Cerebellar nuclear complex (tissue), 1 donor: ENCODE measurements at places on chromosomes 12 and 14.

DNA sequence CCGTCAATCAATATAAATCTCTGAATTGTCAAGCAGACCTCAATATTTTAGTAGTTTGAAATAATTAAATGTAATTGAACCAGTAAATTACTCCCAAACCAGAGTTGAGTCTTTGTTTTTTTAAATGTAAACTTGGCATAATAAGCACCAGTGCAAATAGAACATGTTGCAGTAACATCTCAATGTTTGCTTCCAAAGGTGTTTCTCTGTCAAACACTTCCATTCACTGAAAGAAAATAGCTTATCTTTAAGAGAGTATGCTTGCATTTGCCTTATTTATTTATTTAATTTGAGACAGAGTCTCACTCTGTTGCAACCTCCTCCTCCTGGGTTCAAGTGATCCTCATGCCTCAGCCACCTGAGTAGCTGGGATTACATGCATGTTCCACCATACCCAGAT, 39.9 kb upstream of the EGLN3 start:
- DNase-seq = no peak

DNA sequence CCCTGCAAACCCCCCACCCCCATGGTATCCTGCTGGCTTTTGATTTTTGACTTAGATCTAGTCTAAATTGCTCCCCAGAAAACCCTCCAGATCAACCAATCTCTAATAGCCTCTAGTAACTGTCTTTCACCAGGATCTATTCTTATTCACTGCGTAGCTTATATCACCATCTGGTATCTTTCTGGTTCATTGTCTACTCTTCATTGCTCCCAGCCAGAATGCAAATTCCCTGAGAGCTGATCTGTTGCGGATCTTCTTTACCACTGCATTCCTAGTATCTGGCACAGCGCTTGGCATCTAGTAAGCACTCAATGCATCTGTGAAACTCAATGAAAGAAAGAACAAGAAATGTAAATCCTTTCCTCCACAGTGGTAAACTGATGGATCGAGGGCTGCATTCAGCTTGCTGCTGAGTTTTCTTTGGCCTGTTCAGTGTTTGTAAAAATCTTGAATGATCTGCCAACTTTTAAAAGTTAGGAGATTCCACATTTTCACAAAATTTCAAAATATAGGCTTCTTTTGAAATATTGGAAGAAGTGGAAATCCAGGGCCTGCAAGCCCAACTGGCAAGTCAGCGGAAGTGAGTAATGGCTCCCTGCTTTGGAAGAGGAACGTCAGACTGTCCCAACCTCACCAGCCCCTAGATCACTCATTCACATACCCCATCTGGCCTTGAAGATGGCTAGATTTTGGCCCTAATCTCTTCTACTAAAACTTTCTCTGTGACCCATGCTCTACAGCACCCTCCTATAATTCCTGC, 274.2 kb downstream of the SSPN start:
- DNase-seq = no peak

DNA sequence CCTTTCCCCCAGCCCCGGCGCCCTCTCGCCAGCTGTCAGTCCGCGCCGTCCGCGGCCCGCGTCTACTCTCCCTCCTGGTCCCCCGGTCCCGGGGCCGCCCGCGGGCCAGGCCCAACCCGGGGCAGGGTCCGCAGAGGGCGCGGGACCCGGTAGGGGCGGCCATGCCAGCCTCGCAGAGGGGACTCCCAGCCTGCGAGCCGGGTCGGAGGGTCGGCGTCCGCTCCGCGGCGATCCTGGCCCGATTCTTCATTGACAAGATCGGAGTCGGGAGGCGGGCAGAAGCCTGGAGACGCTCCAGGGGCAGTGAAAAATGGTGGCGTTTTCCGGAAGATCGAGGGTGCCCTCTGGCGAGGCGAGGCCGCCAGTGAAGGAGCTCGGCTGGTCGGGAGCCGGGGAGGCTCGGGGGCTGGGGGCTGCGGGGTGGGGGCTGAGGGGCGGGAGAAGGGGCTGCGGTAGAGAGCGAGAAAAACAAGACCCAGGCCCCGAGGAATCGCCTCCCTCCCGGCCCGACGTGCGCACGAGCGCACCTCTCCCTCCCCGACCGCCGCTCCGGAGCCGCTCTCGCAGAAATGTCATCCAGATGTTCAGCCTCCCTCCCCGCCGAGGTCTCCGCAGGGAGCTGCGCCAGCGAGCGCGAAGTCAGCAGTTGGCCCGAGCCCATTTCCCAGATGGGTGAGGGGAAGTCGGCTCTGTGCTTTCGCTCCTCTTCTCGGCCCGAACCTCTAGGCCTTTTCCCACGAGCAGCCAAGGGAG, 647 bp upstream of the TGFB3 start:
- no peak for DNase-seq

- no peak for DNase-seq
Observed at GRCh38 chr14:23130871-23131270, 11.8 kb upstream of the CEBPE start.

- no peak for DNase-seq
Observed at GRCh38 chr12:122003651-122004611, 17.8 kb upstream of the BCL7A start.

- no peak for DNase-seq
Observed at GRCh38 chr12:65984227-65984479, 146.4 kb downstream of the LLPH start.

DNA sequence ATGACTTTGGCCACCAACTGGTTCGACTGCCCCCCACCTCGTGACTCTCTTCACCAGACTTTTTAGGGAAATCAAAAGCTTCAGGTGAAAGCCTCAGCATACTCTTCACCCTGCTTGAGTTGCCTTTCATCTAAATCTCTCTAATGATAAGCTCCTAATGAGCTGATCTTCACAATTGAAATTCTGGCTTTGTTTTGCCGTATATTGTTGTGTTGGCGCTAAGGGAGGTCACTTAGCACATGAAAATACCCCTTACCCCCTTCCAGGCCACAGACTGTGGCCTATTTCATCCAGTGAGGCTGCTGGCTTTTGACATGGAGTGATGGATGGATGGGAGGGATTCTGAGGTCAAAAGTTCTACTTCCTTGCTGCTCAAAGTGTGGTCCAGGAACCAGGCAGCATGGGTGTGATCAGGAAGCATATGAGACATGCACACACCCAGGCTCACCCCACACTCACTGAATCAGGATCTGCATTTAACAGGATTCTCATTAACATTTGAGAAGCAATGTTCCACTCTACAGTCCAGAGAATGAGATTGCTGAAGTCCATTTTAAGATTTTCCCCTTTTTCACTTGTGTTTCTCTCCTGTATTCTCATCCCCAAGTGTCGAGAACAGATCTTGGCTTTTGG, 131.4 kb downstream of the DACT1 start:
- no peak for DNase-seq

DNA sequence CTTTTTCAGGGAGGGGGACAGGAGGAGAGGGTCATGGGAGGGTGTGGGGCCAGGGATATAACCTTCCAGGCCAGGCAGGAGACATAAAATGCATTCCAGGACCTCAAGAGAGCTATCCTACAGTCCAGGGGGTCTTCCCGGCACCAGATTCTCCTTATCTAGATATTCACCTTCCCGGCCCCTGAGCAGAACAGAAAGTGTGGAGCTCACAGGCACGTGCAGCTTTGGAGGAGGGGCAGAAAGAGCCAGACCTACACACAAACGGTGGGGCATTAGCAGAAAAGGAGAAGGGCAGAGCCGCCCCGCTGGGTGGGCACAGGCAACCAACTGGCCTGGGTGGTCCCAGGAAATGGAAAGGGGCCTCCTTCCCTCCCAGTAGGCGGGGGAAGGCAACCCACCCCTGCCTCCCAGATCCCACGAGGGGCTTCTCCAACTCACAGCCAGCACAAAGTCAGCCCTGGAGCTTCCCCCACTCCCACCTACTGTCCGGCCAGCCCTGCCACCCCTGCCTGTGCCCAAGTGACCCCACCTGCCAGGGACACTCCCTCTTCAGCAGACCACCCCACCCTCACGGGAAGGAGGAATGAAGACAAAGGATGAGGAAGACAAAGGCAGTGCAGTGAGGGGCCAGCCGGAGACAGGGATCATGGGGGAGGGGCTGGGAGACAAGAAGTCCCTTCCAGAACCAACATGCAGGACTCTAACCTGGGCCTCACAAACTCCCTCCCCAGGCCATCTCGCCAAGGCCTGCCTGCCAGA, 33.3 kb downstream of the CCDC85C start:
- no peak for DNase-seq

- DNase-seq = no peak
Observed at GRCh38 chr12:24487606-24488005, 461.3 kb downstream of the BCAT1 start.

GRCh38 chr14:66237741-66238140, 248.4 kb upstream of the CCDC196 start:
- no peak for DNase-seq

DNA sequence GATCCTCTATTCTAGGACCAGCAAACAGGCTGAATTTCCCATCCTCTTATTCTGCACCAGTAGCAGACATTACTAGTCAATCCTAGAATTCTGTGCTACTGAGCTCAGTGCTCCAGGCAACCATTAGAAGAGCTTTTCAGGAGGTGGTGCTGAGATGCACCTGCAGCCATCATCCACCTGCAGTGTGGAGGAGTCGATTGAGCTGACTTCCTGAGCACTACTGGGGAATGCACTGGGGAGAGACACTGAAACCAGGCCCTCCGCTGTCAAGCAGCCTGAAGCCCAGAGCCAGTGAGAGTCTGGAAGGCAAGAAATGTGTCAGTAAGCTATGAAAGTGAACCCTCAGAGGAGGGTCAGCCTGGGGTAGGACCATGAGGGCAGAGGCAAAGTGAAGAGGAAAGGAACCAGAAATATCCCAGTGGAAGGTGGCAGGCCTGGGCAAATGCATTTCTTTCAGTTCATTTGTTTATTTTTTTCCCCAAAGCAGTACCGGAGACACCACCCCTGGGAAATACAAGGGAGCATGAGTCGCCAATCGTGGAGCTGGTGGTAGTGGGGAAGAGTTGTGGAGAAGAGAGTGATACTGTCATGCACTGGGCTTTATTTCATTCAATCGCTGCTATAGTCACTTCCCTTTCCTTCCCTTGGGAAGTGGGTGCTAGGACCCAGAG, 23.0 kb upstream of the SERPINA4 start:
- no peak for DNase-seq

DNA sequence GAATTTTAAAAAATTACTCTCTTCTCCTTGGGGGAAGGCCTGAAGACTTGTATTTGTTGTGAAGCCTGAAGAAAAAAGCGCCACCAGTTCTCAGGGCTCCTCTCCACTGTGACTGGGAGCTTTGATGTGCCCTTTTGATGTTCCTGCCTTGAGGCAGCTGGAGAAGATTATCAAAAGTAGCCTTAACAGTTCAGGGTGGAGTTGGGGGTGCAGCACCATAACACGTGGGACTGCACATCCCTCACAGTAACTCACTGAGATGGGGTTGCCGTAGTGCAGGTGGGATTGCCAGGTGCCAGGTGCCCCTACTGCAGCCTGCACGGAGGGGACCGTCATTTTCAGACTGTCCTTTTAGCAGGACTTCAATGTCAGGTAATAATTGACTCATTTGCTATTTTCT, 474.1 kb downstream of the ETNK1 start:
- no peak for DNase-seq

DNA sequence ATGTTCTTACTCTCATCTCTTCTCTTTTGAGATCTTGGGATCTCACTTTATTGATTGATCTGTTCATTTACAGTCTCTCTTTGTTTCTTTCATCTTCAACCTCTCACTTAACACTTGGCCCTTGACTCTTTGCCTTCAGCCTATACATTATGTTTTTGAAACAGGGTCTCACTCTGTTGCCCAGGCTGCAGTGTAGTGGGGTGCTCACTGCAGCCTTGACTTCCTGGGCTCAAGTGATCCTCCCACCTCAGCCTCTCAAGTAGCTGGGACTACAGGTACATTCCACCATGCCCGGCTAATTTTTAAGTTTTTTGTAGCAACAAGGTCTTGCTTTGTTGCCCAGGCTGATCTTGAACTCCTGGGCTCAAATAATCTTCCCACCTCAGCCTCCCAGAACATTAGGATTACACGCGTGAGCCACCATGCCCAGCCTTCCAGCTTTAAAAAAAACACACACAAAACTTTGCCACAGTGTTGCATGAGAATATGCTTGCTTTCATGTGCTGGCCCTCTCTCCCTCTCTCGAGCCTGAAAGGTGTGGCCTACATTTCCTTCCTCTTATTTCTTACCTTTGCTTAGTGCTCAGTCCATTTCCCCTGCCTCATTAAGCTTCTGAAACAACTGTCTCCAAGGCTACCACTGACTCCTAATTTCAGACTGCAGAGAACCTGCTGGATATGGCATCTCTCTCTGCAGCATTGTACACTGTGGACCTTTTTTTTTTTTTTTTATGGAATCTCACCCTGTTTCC, 9.9 kb downstream of the DIP2B start:
- no peak for DNase-seq

GRCh38 chr14:51321036-51321435, 81.0 kb downstream of the TMX1 start:
- no peak for DNase-seq

DNA sequence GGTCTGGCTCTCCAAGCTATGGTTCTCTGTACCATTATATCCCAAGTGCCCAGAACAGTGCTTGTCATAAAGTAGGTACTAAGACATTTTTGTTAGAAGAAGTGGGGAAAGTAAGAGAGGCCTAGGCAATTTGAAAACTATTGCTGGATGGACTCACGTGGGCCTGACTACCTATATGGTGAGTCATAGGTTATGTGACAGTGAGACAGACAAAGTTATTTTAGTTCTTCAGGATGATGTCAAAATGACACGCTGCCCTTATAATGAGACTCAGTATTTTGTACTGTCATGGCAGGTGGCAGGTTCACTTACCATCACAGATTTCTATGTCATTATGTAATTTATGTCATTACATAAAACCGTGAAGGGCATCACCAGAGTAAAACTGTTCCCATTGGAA, 53.1 kb downstream of the PARP11 start:
- no peak for DNase-seq

DNA sequence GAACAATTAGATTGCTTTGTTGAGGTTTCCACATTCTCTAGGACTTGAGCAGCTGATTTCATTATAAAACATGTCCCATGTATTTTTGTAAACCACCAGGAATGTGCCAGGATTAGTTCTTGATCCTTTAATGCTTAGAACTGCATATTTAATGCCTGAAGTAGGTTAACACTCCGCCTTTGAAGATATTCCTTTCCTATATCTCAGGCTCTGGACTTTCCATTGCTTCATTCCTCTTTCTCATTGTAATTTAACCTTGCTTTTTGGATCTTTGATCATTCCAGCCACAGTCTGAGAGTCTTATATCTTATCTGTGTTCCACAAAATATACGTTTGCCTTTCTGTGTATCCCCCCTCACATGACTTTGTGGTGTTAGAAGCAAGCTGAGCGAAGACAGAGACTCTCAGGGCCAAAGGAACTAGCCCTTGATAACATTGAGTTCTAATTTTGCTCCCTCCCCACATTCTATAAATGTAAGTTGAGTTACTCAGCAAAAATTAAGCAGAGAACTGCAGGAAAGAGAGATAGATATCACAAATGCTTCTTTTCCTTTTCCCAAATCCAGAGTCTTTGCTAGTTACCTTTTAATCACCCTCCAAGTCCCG, 2.4 kb upstream of the CLEC1B start:
- no peak for DNase-seq

- DNase-seq = no peak
Observed at GRCh38 chr12:90299121-90299520, 590.5 kb upstream of the ATP2B1 start.

GRCh38 chr12:44381341-44381740, 494.8 kb downstream of the NELL2 start:
- DNase-seq = peak; percentile 77
